Stimulated activated CD8-positive, alpha-beta memory T cell treated with anti-CD3 and anti-CD28 coated beads, Interleukin-2, amount 100 ng/mL, for 1 hour (primary cell): ENCODE measurements at places on chromosomes 12 and 14.
A peak's percentile ranks its signal among the peaks of the same experiment; 100 is the strongest.

DNA sequence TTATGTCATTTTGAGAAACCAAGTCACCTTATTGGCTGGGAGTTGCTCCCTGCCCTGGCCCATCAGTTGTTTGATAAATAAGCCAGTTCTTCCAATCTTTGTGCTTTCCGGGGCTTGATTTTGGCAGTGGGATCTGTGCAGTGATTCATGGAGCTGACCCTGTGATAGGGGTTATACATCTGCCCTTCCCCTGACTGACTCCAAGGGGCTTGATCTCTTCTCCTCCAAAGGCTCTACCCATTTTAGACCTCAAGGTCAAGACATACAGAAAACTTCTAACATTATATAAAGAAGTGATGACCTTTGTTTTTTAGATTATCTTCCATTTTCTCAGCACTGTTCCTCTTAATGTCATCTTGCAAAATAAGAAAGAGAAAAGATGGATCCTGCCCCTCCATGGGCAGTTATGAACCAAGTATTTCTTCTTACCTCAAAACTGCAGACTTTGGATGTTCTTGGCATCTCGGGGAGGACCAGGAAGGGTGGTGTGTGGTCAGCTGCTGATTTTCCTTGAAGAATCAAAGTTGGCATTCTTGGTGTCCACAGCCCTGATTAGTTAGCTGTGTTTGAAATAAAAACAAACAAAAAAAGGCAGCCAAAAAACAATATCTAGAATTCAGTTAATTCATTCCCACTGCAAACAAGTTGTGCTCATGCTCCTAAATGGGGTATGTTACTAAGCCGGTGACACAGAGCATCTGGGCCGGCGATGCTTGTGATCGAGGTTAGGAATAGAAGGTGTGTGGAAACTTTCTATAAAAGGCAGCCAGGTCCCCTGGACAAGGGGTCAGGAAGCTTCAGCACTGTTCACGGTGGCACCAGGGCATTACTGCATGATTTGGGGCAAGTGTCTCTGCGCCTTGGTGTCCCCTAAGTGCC lies 120.2 kb downstream of the SAMD4A start:
- no peak for DNase-seq

- no peak for DNase-seq
Observed at GRCh38 chr12:45590646-45591045, 138.9 kb upstream of the ARID2 start.

DNA sequence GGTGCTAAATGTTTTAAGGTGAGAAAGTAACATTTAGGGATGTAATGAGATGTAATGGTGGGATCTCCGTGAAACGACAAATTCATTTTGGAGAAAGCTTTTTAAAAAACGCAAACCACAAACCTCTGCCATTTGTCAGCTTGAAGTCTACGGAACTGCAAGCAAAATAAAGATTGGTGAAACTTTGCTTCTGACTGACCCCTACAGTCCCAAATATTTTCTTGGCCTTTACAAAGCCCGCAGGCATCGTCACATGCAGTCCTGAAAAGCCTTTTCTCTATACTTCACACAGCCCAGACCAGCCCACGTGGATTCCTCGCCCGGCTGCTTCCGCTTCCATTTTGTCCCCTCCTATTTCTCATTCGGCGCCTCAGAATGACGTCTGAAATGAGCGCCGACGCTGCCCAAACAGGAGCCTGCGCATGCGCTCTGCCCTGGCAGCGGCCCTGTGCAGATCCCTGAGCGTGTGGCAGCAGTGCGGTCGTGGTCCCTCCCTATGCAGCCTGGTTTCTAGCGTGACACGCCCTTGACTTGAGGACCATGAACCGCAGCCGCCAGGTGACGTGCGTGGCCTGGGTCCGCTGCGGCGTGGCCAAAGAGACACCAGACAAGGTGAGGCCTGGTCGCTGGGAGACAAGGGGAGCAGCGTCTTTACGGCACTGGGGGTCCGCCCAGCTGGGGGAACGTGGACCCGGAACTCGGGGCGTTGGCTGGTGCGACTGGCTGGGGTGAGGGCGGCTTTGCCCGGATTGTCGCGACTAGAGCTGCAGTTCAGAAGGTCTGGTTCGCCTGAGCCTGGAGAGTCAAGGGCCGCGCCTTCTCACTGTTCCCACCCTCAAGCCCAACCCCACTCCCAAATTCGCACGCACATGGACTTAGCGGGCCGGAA lies at the start of gene PWP1:
Gene PWP1 (plus strand): TSS at position 440 of the 889 bp plus-strand sequence. CDS start 101 bp downstream, at position 541.
- DNase-seq = peak; percentile 91

- no peak for DNase-seq
Observed at GRCh38 chr12:105766029-105766428, 372.7 kb downstream of the NUAK1 start.

DNA sequence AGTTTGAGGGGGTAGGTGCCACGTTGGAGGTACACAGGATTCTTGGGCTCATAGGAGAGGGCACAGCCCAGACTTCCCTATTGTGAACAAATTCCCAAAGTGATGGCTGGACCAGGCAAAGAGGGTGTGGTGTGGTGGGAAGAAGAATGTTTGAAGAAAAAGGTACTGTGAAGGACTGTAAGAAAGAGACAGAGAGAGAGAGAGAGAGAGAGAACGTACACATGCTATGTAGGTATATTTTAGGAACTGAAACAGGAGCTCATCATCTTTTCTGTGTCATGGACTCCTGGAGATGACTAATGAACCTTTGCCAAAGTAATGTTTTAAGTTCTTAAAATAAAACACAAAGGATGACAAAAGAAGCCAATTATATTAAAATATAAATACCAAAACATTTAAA lies 24.5 kb downstream of the SLC17A8 start:
- no peak for DNase-seq

DNA sequence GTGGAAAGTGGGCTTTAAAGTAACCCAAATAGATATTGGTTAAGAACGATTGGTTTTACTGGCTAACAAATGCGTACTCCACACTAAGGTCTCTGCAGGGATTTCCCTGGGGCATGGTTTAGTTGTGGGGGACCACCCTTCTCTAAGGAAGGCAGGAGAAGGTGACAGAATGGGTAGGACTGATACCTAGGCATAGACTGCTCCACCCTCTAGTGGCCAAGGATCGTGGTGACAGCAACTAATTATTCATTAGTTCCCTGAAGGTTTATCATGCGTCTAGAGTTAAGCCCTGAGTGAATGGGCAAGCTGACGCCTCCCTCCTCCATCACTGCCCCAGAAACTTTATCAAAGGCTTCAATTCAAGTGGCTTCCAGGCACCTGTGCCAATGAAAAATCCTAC lies 9.1 kb downstream of the FAM181A start:
- no peak for DNase-seq
